ENCODE measurements at places on chromosomes 13 and 19. TPM values are rescaled to one million over a fixed set of nuclear protein-coding genes. Genes with fewer than 3 reads are reported as not detected.

Gene AKT2
- total RNA-seq = 80.6 TPM

Gene POU4F1
- not detected for total RNA-seq

Gene ALG5
- total RNA-seq = 19.7 TPM

- H3K27ac ChIP-seq = no peak overlapping the region
- DNase-seq = no peak
- H3K27me3 ChIP-seq = no peaks in the 10 kb centered on the region
- peaks cover 11% of the 10 kb centered on the region for H3K4me1 ChIP-seq
- no peaks in the 10 kb centered on the region for H3K36me3 ChIP-seq
These were observed 2.4 kb upstream of the PPP1R37 start for GRCh38 chr19:45090606-45091005.

- H3K27me3 ChIP-seq = no peaks in the 10 kb centered on the region
- no peaks in the 10 kb centered on the region for H3K4me1 ChIP-seq
- peaks cover 17% of the 10 kb centered on the region for H3K36me3 ChIP-seq
- H3K4me3 ChIP-seq = no peak overlapping the region
- no peak overlapping the region for H3K27ac ChIP-seq
These were observed 9.1 kb downstream of the AP2S1 start for GRCh38 chr19:46841458-46842083.

All from PC-3 (cell line).